ENCODE measurements at places on chromosomes 4 and X. TPM values are rescaled to one million over a fixed set of nuclear protein-coding genes. Genes with fewer than 3 reads are reported as not detected.

The ARMCX1 gene
- total RNA-seq: 0.27 TPM

The NPY2R gene
- total RNA-seq: not detected

The MANBA gene
- total RNA-seq: 38.1 TPM

The TMSB15B gene
- total RNA-seq: 3.8 TPM

The RPL34 gene
- 1,002 TPM for total RNA-seq

The MID1 gene
- not detected for total RNA-seq

The STEEP1 gene
- 23.5 TPM for total RNA-seq

DNA sequence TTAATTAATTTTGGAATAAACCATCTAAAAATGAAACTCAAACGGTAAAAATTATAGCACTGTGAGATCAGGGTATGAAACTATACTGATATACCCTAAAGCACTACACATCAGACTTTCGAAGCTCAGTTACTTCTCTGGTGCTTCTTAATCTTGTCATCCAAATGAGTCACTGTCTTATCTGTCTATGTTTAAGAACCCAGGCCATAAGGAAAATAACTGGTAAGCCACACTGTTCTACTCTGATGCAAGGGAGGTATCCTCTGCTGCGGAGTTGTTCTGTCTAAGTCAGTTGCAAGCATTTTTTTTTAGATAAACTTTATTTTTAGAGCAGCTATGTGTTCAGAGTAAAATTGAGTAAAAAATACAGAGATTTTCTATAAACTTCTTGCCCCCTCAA is 830.8 kb upstream of the POU3F4 start:
- H3K4me3 ChIP-seq: no peak overlapping the region
- no peak for DNase-seq
- no peaks in the 10 kb centered on the region for H3K27me3 ChIP-seq
- no peaks in the 10 kb centered on the region for H3K4me1 ChIP-seq
- H3K36me3 ChIP-seq: no peaks in the 10 kb centered on the region

- H3K4me1 ChIP-seq: no peaks in the 10 kb centered on the region
- no peak overlapping the region for H3K27ac ChIP-seq
- DNase-seq: no peak
- H3K36me3 ChIP-seq: peaks cover 21% of the 10 kb centered on the region
- H3K27me3 ChIP-seq: no peaks in the 10 kb centered on the region
Observed at GRCh38 chr4:106114270-106114669, 201.7 kb downstream of the TBCK start.

DNA sequence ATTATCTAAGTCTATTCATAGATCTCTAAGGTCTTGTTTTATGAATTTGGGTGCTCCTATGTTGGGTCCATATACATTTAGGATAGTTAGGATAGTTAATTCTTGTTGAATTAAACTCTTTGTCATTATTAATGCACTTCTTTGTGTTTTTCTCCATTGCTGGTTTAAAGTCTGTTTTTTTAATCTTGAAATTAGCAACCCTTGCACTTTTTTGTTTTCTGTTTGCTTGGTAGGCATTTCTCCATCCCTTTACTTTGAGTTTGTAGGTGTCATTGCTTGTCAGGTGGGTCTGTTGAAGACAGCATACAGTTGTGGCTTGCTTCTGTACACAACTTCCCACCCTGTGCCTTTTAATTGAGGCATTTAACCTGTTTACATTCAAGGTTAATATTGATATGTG is 434.8 kb downstream of the OPHN1 start:
- H3K27me3 ChIP-seq: no peaks in the 10 kb centered on the region
- no peak overlapping the region for H3K4me3 ChIP-seq
- no peak overlapping the region for H3K27ac ChIP-seq
- H3K4me1 ChIP-seq: no peaks in the 10 kb centered on the region

DNA sequence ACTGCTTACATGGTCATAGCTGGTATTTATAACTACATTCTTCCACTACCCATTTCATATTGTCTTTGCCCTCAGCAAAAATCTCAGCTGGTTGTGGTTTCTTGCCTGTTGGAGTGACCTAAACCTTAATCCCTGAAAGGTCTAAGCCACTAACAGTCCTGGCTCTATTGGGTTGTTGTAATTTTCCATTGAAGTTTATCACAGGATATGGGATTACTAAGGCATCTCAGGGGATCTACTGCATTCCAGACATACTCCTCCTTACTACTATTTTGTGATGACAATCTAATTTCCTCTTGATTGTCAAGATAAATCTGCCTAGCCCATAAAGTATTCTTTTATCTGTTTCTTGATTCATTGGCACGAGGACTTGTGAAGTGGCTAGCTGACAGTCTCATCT is 6.2 kb upstream of the OSTC start:
- no peak for DNase-seq
- no peaks in the 10 kb centered on the region for H3K27me3 ChIP-seq
- H3K36me3 ChIP-seq: no peaks in the 10 kb centered on the region
- no peak overlapping the region for H3K27ac ChIP-seq
- no peaks in the 10 kb centered on the region for H3K4me1 ChIP-seq
- H3K4me3 ChIP-seq: no peak overlapping the region

DNA sequence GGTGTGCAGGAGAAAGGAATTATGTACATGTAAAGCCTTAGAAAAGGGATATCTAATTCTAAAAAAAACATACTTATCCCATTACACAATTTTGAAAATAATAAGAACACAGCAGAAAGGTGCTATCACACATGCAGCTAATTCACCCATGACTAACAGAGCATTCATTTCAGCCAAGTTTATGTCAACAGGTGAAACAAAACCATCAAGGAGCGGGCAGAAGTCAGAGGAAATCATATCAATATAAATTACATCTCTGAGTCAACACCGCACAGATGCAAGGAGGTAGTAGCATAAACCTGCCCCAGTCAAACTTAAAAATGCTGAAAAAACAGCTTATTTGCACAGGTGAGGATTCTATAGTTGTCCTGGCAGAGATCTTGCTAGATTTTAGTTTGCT is 197.9 kb downstream of the PRDM5 start:
- no peak overlapping the region for H3K4me3 ChIP-seq
- H3K36me3 ChIP-seq: no peaks in the 10 kb centered on the region
- H3K27me3 ChIP-seq: no peaks in the 10 kb centered on the region
- no peak for DNase-seq

DNA sequence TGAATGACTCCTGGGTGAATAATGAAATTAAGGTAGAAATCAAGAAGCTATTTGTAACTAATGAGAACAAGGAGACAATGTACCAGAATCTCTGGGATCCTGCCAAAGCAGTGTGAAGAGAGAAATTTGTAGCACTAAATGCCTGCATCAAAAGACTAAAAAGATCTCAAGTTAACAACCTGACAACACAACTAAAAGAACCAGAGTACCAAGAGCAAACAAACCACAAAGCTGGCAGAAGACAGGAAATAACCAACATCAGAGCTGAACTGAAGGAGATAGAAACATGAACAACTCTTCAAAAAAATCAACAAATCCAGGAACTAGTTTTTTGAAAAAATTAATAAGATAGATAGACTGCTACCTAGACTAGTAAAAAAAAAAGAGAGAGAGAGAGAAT is 8.4 kb downstream of the CFAP299 start:
- no peak overlapping the region for H3K4me3 ChIP-seq
- H3K27ac ChIP-seq: no peak overlapping the region
- H3K27me3 ChIP-seq: peaks cover 4% of the 10 kb centered on the region
- no peaks in the 10 kb centered on the region for H3K4me1 ChIP-seq
- DNase-seq: no peak
- H3K36me3 ChIP-seq: no peaks in the 10 kb centered on the region

- DNase-seq: no peak
- H3K4me3 ChIP-seq: no peak overlapping the region
- no peaks in the 10 kb centered on the region for H3K27me3 ChIP-seq
- no peak overlapping the region for H3K27ac ChIP-seq
Observed at GRCh38 chr4:17068891-17069290, 170.4 kb upstream of the LDB2 start.

DNA sequence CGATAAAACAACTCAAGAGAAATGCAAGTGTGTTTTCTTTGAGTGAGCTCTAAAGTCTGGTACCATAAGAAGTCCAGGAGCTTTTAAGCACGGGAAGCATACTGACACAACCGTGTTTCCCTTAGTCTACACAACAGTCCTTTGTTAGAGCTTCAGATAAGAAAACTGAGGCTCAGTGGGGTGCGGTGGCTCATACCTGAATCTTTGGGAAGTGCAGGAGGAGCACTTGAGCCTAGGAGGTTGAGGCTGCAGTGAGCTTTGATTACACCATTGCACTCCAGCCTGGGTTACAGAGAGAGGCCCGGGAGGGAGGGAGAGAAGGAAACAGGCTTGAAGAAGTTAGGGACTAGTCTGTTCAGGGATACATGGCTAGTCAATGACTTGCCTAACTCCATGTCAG is 21.9 kb downstream of the LEF1 start:
- no peak overlapping the region for H3K27ac ChIP-seq
- no peaks in the 10 kb centered on the region for H3K4me1 ChIP-seq
- H3K36me3 ChIP-seq: no peaks in the 10 kb centered on the region
- no peaks in the 10 kb centered on the region for H3K27me3 ChIP-seq
- no peak overlapping the region for H3K4me3 ChIP-seq

- no peak overlapping the region for H3K4me3 ChIP-seq
- H3K27me3 ChIP-seq: no peaks in the 10 kb centered on the region
- DNase-seq: no peak
Observed at GRCh38 chrX:126167560-126167959, 1.5 kb upstream of the DCAF12L2 start.

DNA sequence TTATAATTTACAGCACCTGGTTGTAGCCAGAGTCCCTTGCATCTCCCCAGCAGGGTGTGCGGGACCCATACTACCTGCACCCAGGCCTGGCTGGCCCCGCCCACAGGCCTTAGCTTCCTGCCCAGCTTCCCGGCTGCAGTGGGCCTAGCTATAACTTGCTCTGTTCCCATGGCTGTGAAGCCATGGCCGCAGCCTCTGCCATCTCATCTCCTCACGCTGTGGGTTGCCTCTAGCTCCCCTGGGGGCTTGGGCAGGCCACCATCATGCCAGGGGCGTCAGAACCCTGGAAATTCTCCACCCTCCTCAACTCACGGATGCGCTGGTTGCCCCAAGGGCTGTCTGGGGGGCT is 26.1 kb upstream of the SORBS2 start:
- H3K36me3 ChIP-seq: no peaks in the 10 kb centered on the region
- no peaks in the 10 kb centered on the region for H3K4me1 ChIP-seq
- H3K27me3 ChIP-seq: no peaks in the 10 kb centered on the region
- no peak overlapping the region for H3K27ac ChIP-seq
- DNase-seq: no peak
- no peak overlapping the region for H3K4me3 ChIP-seq

DNA sequence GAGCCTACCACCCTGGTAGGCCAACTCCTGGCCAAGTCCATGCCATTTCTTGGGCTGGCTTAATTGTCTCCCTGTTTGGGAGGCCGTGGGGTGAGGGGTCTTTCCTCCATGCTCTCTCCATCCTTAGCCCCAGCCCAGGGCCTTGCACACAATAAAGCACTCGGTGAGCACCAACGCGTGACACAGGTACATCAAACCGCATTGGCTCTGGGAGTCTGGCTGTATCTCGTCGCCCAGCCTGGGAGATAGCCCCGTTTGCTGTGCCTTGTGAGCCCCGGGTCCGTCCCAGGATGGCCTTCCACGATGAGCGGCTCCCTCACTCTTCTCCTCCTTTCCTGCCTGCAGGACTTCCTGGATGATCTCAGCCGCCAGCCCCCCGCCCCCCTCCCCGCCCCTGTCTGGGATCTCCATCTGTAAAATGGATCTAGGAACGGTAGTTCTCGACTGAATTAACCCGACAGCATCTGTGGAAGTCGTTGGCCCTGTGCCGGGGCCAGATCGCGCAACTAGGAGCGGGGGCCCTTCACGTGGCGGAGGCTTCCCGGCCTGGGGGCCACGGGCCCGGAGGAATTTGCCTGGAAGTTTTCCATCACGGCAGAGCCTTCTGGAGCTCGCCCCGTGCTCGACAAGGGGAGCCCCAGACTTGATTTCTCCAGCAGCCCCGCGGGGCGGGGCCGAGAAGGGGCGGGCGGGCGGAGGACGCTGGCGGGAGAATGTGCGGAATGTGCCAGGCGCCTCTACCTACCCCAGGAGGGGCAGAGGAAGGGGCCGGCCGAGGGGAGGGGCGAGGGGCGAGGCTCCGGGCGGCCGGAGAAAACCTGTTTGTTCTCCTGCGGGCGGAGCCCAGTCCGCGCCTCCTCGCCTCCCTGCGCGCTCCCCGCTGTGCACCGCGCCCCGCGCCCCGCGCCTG is at the start of gene ZNF185:
Gene ZNF185 (plus strand): TSS at position 846 of the 910 bp plus-strand sequence. CDS start 16,423 bp downstream, outside the sequence.
- no peaks in the 10 kb centered on the region for H3K36me3 ChIP-seq
- no peaks in the 10 kb centered on the region for H3K27me3 ChIP-seq
- no peak within 1 kb of the TSS for H3K4me3 ChIP-seq
- no peak within 1 kb of the TSS for H3K27ac ChIP-seq
- DNase-seq: no peak
- no peaks in the 10 kb centered on the region for H3K4me1 ChIP-seq

DNA sequence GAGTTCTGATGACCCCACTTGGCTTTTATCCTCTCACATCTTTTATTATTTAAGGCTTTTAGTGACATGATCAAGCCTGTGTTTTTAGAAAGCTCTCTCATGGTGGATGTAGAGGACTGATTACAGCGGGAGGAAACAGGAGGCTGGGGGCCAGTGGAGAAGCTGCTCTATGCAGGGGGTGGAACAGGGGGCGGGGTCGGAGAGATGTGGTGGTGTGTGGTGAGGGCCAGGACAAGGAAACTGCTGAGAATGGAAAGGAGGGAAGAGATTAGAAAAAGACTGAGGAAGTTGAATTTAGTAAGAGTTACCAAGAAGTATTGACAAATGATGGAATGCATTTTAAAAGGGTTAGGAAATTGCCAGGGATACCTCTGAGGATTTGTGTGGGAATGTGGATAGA is 292.2 kb downstream of the ZIC3 start:
- H3K4me1 ChIP-seq: no peaks in the 10 kb centered on the region
- no peaks in the 10 kb centered on the region for H3K36me3 ChIP-seq
- no peaks in the 10 kb centered on the region for H3K27me3 ChIP-seq
- H3K4me3 ChIP-seq: no peak overlapping the region
- no peak for DNase-seq
- H3K27ac ChIP-seq: no peak overlapping the region

DNA sequence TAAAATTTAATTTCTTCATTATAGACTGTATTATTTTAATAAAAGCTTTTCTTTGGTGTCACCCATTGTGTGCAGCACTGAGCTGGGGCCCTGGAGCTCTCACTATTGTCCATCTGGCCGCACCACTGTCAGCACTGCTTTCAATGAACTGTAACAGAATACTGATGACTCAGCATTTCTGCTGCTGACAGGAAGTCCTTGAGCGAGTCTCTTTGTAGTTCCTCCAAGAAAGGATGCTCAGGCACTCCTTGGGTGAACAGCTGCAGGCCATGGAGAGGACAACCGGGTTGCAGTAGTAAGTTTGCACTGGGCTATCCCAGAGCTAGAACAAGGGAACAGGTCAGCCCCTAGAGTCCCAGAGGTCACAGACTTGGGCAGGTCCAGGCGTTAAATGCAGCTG is 81.6 kb downstream of the SORBS2 start:
- H3K36me3 ChIP-seq: no peaks in the 10 kb centered on the region
- no peak for DNase-seq
- no peaks in the 10 kb centered on the region for H3K27me3 ChIP-seq
- H3K4me1 ChIP-seq: peaks cover 8% of the 10 kb centered on the region
- no peak overlapping the region for H3K4me3 ChIP-seq
- H3K27ac ChIP-seq: no peak overlapping the region

- H3K4me1 ChIP-seq: no peaks in the 10 kb centered on the region
- peak; percentile 28 for DNase-seq
- H3K27ac ChIP-seq: no peak overlapping the region
- H3K36me3 ChIP-seq: no peaks in the 10 kb centered on the region
- no peaks in the 10 kb centered on the region for H3K27me3 ChIP-seq
Observed at GRCh38 chrX:15471028-15471427, 22.1 kb downstream of the PIR start.

GRCh38 chr4:165364452-165365080 is 14.2 kb upstream of the CPE start:
- H3K4me1 ChIP-seq: no peaks in the 10 kb centered on the region
- H3K4me3 ChIP-seq: no peak overlapping the region
- H3K27me3 ChIP-seq: no peaks in the 10 kb centered on the region
- H3K27ac ChIP-seq: no peak overlapping the region

All from natural killer cell (primary cell).